ENCODE measurements at places on chromosomes 2 and 18.

DNA sequence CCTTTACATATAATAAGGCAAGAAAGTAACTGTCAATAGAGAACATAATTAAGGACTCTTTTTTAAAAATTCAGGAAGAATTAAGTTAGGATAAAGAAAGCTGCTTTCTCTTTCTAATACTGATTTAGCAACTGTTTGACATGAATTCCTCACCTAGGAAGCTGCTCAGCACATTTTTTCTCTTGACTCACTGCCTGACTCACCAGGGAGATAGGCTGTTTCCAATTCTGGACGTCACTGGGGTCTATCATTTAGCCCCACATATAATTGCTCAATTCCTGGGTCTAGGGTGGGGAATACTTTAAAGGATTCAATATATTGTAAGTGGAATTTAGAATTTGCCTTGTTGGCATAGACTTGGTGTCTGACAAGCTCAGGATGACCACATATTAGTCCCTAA is 50.8 kb upstream of the UGP2 start:
- DNase-seq, result no peak

DNA sequence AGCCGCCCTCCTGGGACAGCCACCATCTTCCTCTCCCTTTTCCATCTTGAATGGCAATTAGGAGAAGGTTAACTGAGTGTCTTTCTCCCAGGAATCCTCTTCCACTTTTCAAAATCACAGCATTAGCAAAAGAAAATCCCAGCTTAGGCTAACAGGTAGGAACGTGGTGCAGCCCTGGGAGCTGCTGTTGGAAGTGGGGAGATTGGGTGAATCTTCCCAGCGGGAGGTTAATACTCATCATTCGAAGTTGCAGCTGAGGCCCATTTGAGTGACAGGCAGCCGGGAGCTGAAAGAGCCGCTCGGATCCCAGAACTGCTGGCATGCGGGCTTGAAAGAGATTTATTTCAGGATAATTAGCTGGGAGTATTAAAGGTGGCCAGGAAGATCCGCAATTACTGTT is 306.0 kb downstream of the BCL11A start:
- no peak for DNase-seq

DNA sequence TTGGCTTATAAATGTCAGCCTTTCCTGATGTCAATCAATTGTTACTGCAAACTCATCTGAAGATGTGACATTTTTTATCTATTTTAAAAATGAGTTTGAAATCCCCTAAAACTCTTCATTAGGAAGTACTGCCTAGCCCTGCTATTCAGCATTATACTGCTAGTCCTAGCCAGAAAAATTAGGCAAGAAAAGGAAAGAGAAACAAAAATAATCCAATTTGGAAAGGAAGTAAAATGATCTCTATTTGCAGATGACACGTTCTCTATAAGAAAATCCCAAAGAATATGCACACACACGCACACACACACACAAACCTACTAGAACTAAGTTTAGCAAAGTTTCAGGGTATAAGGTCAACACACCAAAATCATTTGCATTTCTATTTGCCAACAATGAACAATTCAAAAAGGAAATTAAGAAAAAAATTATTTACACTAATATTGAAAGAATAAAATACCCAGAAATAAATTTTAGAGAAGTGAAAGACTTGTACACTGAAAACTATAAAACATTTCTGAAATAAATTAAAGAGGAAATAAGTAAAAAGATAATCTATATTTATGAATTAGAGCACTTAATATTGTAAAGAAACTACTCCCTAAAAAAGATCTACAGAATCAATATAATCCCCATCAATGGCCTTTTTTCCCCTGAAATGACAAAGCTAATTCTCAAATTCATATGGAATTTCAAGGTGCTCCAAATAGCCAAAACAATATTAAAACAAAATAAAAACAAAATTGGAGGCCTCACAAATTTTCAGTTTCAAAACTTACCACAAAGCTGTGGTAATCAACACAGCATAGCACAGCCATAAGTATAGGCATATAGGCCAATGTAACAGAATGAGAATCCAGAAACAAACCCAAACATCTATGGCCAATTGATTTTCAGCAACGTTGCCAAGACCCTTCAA is 433.7 kb upstream of the TRIB2 start:
- no peak for DNase-seq

GRCh38 chr18:36155851-36156757 is 26.4 kb downstream of the ELP2 start:
- DNase-seq, result no peak

- no peak for DNase-seq
Observed at GRCh38 chr18:45437366-45437765, 177.9 kb upstream of the SLC14A2 start.

- DNase-seq, result peak; percentile 93
Observed at GRCh38 chr18:57630002-57630753, 8.5 kb upstream of the NARS1 start.

DNA sequence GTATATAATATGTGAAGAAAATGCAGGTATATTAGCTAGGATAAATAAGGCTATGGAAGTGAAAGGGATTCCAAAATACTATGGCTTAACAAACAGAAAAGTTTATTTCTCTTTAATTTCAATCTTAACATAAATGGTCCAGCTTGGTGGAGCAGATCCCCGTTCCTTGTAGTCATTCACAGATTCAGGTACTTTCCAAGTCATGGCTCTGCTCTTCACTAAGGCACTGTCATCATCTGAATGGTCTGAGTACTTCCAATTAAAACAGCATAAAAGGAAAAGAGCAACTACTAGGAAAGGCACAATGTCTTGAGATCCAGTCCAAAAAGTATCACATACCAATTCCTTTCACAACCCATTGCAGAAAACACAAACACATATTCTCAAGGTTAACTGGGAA is 63.4 kb downstream of the OLA1 start:
- DNase-seq, result no peak

DNA sequence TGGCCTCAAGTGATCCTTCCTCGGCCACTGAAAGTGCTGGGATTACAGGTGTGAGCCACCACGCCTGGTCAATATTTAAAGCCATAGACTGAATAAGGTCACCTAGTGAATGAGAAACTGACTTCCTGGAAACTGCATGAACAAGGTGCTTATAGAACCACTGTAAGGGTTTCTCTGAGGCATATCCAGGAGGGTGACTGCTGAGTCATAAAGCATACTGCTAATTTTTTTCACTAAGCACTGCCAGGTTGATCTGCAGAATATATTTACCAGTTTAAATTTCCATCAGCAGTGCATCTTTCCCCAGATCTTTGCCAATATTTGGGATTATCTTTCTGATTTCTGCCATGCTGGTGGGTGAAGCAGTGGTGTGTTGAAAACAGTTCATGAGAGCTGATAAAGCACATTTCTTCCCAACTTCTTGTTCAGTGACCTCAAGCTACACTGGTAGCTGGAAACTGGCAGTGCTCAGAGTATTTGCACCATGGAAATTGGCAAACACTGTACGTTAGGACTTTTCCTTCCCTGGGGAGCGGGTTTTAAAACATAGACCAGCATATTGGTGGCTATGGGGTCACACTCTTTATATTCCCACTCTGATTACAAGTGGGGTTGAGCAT is 4.2 kb upstream of the CLIP4 start:
- no peak for DNase-seq

DNA sequence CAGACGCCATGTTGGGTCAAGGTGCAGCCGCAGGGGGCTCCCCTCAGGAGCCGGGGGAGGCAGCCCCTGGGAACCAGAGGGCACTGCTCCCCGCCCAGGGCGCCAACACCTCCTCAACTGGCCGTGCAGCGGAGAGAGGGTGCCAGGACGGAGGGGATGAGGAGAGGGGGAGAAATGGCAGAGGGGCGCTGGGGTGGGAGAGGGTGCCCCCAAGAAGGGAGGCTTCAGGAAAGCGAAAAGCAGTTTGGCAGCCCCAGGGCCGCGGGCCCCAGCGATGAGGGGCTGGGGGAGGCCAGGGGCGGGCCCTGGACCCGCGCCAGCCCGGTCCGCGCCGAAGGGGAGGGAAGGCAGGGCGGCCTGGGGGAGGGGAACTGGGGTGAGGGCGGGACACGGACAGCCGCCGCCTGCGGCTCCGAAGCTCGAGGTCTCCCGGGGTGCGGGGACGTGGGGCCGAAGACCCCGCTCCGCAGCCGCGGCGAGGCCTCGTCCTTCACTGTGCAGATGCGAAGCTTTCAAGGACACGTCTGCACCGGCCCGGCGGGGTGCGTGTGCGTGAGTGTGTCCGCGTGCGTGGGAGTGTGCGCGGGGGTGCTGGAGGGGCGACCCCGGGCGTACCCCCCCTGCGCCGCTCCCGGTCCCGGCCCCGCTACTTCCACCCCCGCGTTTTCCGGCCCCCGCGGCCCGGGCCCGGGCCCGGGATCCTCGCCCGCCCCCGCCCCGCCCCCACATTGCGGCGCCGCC is 1.4 kb downstream of the DNMT3A start:
- DNase-seq, result no peak
